ENCODE measurements at places on chromosomes 7 and 10. TPM values are rescaled to one million over a fixed set of nuclear protein-coding genes. Genes with fewer than 3 reads are reported as not detected.

- DNase-seq, result no peak
Measured at GRCh38 chr7:105323366-105323765, 65.4 kb downstream of the SRPK2 start.

DNA sequence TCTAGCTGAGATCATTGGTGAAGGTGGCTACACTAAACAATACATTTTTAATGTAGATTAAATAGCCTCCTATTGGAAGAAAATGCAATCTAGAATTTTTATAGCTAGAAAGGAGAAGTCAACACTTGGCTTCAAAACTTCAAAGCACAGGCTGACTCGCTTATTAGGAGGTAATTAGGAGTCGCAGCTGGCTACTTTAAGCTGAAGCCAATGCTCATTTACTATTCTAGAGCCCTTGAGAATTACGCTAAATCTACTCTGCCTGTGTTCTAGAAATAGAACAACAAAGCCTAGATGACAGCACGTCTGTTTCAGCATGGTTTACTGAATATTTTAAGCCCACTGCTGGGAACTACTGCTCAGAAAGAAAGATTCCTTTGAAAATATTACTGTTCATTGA, 101.6 kb upstream of the EEPD1 start:
- DNase-seq, result peak; percentile 32

DNA sequence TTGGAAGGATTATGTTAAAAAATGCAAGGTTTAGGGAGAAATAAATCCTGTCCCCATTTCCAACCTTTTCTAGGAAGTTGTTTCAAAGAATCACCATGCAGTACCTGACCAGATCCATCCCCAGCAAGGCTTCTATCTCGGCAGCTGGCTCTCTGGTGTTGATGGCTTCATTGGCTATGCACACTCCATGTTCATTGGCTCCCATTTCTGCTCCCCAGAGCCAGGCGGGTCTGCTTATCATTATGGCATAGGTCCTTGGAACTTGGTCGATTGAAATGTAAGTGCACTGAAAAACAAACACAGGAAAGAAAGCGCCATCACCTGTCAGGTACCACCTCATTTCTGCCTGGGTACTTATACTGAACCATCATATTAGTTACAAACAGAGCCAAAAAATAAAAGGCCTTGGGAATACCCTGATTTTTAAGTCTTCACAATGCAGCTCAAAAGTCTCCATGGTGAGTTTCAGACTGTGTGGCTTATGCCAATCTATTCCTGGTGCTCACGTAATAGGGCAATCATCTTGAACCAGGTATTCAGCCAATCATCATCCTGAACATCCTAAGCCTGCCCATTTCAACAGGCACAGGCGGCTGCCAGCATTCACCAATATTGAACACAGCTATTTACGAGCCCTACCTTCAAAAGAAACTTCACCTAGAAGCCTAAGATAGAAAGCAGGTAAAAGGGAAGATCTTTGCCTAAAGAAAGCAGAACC, 34.4 kb downstream of the SCRN1 start:
- no peak for DNase-seq

- no peak for DNase-seq
Measured at GRCh38 chr10:25024528-25024927, 8.1 kb downstream of the THNSL1 start.

GRCh38 chr10:106559442-106559841, 605.1 kb downstream of the SORCS1 start:
- no peak for DNase-seq

DNA sequence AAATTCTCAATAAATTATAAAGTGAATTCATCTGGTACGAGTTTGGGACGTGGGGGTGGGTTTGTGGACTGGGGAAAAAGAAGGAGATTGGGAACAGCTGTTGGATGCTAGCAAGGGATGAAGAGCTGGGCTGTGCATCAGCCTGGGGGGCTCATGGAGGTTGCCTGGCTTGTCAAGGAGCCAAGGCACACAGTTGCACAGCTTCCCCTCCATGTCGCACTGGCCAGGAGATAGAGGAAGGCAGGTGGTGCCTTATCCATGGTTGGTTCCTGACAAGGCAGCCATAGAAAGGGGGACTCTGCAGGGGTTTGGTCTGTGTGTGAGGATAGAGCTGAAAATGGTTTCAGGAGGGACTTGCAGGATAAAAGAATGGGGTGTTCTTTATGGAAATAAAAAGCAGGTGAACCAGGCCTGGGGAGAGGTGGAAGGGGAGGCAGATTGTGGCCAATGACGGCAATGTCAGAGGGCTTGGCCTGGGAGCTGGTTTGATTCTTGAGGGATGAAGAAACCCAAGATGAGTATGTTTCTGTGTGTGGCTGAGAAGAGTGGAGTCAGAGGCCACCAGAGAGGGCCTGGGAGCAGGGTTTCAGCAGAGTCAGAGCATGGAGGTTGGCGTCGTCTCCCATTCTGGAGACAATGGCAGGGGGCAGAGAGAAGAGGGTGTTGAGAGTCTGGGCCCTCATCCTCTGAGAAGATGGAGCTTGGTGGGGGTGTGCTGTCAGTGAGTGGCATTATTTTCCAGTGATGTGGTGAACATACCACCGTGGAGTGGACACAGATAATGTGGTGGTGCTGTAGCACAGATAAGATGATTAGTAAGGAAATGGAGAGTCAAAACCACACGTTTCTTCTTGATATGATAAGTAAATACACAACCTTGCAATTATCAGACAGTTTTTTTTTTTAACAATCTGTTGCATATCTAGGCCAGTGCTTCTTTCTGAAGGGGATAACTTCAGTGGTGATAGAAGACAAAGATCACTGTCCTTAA, 108.2 kb downstream of the PTPN20 start:
- DNase-seq, result no peak

Gene BLNK
- 1.0 TPM for polyA plus RNA-seq

Gene COL1A2
- 36.7 TPM for polyA plus RNA-seq

Gene MACC1
- not detected for polyA plus RNA-seq

Gene FAM241B
- polyA plus RNA-seq, result 33.9 TPM

Gene STAG3
- 8.9 TPM for polyA plus RNA-seq

Gene KIFBP
- polyA plus RNA-seq, result 42.3 TPM

Gene TMEM213
- not detected for polyA plus RNA-seq

Gene GARIN1A
- not detected for polyA plus RNA-seq

Data from brain (organoid and tissue), 16 donors.